ENCODE measurements at places on chromosomes 7 and 10.

- DNase-seq, result no peak
Observed at GRCh38 chr7:121608785-121609184, 212.7 kb upstream of the FAM3C start.

- DNase-seq, result no peak
Observed at GRCh38 chr7:106615808-106616707, 44.9 kb downstream of the CCDC71L start.

DNA sequence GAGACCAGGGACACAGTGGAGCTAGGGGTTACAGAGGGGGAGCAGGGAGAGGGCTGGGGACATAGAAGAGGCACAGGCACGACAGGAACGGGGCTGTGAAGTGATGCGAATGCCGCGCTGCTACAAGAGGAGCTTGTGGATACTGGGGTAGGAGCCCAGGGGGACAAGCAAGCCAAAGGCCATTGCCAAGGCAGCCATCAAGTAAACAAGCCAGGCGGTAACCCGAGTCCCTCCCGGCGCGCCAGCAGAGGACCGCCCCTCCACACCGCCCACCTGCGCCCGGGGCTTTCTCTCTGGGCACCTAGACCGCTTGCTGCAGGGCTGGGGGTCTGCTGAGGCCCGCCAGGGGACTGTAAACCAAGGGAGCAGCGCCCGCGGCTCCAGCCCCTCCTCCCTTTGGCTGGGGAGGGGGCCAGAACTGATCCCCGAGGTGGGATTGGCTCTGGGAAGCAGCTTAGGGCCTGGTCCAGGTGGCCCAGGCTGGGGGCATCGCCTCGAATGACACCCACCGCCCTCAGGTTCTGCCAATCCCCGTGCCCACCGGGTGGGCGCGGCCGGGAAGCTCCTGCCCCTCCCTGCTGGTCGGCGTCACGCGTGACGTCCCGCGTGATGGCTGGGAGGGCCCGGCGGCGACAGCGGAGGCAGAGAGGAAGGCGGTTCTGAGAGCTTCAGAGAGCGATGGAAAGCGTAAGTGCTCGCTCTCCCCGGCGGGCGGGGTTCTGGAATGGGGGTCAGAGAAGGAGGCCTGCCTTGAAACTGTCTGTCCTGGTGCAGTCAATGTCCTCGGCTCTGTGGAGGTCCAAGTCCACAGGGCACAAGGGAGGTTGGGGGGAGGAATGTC lies 982 bp downstream of the SFXN3 start:
- peak; percentile 76 for DNase-seq

- DNase-seq, result no peak
Observed at GRCh38 chr7:51973071-51973470, 656.5 kb upstream of the COBL start.

DNA sequence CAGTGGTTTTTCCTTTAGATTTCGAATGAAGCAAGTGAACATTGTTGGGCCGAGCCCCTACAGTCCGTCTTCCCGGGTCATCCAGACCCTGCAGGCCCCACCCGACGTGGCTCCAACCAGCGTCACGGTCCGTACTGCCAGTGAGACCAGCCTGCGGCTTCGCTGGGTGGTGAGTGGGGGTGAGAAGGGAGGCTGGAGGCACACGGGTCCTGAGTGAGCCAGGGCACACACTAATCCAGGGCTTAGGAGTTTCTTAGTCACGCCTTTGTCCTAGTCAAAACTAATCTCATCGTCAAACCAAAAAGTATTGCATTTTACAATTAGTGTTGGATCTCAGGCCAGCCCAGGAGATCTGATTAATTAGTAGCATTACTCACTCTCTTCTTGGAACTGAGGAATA lies 568.8 kb upstream of the FOXK1 start:
- no peak for DNase-seq

GRCh38 chr7:106345421-106346166 lies 60.8 kb upstream of the NAMPT start:
- DNase-seq, result peak; percentile 53

GRCh38 chr7:30503274-30504212 lies 1.1 kb downstream of the GGCT start:
- no peak for DNase-seq

DNA sequence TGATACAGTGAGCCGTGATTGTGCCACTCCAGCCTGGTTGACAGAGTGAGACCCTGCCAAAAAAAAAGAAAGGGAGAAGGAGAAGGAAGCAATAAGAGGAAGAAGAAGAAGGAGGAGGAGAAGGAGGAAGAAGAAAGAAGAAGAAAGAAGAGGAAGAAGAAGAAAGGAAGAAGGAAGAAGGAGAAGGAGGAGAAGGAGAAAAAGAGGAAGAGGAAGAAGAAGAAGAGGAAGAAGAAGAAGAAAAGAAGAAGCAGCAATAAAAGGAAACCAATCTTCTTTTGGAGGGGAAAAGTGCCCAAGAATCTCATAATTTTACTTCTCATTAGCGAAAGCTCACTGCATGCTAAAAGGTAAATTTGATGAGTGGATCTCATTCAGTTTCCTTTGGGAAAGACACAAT lies 85.7 kb upstream of the GLCCI1 start:
- no peak for DNase-seq

GRCh38 chr7:157937406-157937805 lies 600.6 kb downstream of the DNAJB6 start:
- no peak for DNase-seq

GRCh38 chr7:24457219-24457558 lies 116.1 kb upstream of the PALS2 start:
- no peak for DNase-seq
